EH (cell line): ENCODE measurements at places on chromosomes 2 and 18.

DNA sequence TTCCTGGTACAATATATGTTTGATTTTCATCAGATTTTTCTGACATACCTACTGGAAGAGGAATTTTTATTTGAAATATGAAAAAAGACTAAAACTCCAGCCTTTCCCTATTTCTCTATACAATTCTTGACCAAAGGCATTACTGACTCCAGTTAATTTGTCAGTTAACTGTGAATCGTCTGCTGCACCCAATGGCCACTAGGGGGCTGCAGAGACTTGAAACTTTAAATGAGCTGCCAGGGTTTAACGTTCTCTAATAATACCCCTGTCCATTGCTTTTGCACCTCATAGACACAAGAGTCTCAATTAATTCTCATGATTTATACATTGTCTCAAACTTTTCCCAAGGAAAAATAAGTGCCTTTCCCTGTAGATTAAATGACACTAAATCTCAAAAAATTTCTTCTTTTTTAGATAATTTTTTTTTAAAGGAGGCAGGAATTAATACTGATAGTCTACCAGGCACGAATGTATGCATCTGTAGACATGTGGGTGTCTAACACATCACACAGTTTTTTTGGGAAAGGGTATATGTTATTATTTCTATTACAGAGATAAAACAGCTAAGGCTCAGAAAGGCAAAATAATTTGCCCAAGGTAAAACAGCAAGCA lies 1.8 kb upstream of the ALK start:
- DNase-seq, result peak; percentile 67

GRCh38 chr2:11852526-11853196 lies 106.2 kb downstream of the LPIN1 start:
- DNase-seq, result no peak

- no peak for DNase-seq
These were observed 117.9 kb downstream of the AGAP1 start for GRCh38 chr2:235611756-235612155.

- no peak for DNase-seq
These were observed 356.3 kb upstream of the CDH20 start for GRCh38 chr18:60976976-60977375.

- DNase-seq, result no peak
These were observed 1.9 kb downstream of the DNMT3A start for GRCh38 chr2:25339791-25340180.

GRCh38 chr18:44724105-44724778 lies 43.6 kb downstream of the SETBP1 start:
- no peak for DNase-seq

GRCh38 chr18:34834897-34835296 lies 124.8 kb downstream of the DTNA start:
- no peak for DNase-seq

- no peak for DNase-seq
These were observed 298.4 kb downstream of the FSIP2 start for GRCh38 chr2:186036862-186037449.

DNA sequence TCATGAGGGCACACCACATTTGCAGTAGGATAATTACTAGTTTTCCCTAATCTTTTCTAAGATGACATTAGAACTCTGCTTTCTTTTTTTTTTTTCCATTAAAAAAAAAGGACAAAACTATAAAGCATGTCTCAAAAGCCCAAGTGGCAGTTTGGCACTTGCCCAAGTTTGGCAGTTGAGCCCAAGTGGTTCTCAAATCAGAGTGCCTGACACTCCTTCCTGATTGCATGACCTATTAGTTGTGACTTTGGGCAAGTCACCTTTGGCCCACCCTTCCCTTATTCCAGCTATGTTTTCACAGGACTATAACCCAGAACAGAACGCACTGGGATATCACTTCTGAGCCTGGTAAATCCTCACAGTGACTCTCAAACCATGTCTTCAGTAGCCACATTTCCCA lies 273.0 kb downstream of the CCDC85A start:
- DNase-seq, result no peak

DNA sequence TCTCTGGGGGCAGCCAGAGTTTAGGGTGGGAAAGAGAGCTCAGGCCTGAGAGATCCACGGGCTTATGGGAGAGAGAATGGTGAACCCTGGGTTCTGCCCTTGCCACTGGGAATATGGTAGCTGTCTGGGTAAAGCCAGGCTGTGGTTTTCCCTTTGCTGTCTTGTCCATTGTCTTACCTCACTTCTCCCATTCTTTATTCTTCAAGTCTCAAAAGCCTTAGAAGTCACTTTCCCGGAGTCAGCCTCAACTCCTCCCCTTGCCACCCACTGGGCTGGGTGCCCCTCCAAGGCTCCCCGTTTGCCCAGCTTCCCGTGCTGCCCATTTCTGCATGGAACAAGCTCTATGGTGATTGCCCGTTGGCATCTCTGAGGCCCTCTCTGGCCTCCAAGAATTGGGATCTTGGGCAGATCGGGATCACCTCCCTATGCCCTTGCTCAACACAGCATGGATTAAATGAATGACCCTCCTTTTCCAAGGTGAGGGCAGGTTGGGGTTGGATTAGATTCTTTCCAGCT lies 228.2 kb downstream of the HAUS1 start:
- DNase-seq, result no peak

DNA sequence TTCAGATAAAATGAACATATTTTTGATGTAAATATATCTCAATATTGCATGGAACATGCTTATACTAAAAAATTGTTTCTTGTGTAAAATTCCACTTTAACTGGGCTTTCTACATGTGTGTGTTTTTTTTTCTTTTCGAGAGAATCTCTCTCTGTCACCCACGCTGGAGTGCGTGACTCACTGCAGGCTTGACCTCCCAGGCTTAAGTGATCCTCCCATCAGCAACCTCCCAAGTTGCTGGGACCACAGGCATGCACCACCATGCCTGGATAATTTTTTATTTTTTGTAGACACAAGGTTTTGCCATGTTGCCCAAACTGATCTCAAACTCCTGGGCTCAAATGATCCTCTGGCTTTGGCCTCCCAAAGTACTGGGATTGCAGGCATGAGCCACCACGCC lies 254.6 kb downstream of the LOXHD1 start:
- peak; percentile 51 for DNase-seq

GRCh38 chr2:10830203-10830602 lies 17.6 kb upstream of the PDIA6 start:
- DNase-seq, result no peak

DNA sequence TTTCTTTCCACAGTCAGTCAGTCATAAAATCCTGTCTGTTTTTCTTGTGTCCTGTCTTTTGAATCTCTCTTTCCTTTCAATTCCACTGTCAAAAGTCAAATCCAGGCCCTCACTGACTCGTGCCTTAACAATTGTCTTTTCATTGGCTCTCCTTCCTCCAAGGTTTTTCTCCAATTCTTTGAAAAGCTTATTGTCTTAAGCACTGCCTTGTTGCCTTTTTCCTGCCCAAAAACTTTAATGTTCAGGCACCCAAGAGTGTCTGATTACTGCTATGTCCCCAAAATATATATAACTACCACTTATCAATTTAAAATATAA lies 13.9 kb upstream of the SULT1C4 start:
- DNase-seq, result peak; percentile 61

DNA sequence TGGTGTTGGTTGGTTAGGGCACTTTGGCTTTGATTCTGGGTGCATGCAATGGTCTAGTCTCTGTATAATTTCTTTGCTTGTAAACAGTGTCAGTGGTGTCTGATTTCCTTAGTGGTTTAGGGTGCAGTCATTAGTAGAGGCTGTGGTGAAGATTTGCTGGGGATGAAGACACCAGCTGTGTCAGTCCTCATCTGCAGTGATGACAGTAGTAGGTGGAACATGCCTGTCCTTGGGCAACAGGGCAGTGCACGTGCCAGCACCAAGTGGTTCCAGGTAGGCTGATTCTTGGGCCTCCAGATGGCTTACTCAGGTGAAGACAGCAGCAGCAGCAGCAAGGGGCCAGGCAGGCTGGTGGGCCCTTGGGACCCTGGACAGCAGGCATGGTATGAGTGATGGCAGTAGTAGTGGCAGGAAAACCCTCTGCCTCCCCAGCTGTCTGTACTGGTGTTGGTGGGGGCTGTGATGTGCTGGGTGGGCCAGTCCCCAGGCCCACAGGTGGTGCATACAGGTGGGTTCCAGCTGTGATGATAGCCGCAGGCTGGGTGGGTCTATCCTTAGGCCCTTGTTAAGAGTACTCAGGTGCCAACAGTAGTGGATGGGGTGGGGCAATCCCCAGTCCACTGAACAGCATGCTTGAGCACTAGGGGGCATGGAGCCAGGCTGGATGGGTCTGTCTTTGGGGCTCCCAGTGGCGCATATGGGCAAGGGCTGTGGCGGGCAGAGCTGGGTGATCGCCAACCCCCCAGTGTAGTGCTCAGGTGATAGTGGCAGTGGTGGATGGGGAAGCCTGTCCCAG lies 140.7 kb upstream of the THUMPD2 start:
- DNase-seq, result no peak

- no peak for DNase-seq
These were observed 2.5 kb downstream of the RPIA start for GRCh38 chr2:88693911-88694414.

DNA sequence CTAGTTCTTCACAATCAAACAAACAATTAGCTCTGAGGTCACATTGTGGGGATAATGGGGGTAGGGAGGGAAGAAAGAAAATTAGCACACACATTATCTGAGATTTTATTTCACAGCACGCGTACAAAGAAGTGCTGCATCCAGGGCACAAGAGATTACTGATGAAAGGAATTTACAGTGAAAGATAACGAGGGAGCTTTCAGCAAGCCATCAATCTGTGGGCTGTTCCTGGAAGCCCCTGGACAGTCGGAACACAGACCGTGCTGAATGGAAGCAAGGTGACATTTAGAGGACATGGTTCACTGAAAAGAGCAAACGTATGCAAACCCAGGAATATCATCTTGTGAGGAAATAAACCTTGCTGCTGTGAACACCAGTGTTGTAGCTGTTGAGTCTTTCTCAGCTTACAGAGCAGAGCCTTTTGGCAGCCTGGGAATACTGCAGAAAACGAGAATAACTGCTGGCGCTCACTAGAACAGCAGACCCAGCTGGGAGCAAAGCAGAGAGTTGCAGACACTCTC lies 63.2 kb downstream of the SCG2 start:
- DNase-seq, result no peak

DNA sequence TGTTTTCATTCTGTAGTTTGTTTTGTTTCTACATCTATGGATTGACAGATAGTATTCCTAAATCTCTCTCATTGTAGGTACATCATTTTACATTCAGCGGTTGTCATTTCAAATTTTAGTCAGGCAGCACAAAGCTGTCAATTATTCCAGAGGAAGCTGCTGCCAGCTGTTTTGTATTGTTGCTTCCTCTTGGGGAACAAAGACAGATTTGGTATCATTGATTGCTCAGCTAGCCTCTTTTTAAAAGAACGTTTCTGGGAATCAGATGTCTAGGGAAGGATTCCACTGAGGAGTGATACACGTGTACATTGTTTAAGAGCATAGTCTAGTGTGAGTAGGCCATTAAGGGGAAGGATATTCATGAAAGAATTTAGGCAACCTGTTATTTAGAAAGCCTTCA lies 145.8 kb downstream of the AGPS start:
- DNase-seq, result no peak

DNA sequence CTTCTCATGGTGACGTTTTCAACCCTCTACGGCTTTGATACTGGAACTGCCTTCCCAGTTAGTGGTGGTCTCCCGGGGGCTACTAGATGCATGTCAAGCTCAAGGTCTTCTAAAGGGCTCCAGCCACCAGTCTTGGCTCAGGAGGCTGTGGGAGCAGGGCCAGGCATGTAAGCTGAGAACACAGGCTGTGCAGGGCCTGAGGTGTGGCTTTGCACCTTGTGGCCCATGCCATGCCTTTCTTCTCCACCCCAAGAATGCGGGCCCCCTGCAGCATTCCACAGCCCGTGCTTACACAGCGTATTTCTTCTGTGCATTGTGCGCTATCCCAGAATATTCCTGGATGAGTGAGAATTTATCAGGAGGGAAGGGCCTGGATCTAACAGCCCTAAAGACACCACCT lies 144.9 kb downstream of the SEPTIN10 start:
- no peak for DNase-seq

GRCh38 chr2:33510586-33510968 lies 34.1 kb downstream of the RASGRP3 start:
- no peak for DNase-seq

DNA sequence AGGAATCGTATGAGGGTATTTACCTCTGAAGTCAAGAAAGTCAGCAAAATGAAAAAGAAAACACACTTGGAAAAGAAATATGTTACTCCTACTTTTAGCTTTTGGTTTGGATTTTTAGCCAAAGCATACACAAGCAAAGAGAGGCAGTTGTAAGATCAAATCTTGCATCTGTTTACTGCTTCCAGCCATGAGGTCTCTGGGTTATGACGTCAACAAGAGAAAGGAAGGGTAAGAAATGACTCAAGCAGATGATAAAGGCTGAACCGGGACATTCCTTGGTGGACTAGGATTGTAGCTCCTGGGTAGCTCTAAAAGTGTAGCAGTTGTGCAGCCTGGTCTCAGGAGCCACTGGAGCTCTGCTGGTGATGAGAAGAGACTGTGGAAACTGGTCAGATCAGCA lies 16.8 kb downstream of the CTNNA2 start:
- no peak for DNase-seq

DNA sequence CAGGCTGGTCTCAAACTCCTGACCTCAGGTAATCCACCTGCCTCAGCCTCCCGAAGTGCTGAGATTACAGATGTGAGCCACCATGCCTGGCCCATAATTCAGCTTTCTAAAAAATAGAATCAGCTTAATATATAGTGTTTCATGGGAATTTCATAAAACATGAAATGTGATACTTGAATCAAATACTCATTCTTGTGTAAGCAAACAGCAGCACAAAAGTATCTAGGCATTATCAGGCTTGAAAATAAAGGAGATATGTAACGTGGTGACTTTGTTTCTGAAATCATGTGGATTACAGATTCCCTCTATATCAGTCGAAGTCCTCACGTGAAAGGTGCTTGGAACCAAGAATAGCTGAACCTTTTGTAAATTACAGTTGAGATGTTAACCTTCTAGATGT lies 229.1 kb downstream of the FHOD3 start:
- no peak for DNase-seq

GRCh38 chr2:20584399-20585358 lies 66.2 kb downstream of the HS1BP3 start:
- DNase-seq, result peak; percentile 99

DNA sequence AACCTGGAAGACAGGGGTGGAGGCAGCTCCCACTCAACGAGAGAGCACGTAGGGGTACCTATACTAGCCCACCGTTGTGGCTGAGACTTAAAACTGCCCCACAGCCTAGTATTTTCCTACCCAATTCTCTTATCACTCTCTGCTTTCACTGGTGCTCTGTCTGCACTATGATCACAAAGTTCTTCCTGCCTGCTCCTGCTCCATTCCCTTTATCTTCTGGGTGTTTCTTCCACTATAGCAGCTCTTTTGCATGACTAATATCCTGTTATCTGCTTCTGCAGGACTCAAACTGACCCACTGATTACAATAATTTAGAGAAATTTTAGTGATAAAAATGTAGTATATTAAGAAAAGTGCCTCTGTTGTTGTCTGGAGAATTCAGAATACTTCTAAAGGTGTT lies 184.8 kb downstream of the LRP1B start:
- DNase-seq, result no peak

DNA sequence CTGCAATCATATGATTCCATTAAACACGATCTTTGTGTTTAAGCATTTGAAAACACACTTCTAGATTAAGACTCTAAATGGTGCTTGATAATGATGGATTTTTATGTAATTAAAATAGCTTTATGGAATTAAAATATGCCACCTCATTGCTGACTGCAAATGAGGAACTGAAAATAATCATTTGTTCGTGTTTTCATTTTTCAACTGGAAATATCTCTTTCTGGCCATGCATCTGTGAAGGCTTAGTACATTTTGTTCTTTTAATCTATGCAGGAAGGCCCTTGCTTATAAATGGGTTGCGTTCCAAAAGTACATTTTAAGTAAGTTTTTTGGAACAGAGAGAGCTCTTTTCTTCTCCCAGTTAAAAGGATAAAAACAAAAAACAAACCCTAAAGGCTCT lies 125.5 kb downstream of the MC4R start:
- no peak for DNase-seq
